ENCODE measurements at places on chromosomes 4 and X.

DNA sequence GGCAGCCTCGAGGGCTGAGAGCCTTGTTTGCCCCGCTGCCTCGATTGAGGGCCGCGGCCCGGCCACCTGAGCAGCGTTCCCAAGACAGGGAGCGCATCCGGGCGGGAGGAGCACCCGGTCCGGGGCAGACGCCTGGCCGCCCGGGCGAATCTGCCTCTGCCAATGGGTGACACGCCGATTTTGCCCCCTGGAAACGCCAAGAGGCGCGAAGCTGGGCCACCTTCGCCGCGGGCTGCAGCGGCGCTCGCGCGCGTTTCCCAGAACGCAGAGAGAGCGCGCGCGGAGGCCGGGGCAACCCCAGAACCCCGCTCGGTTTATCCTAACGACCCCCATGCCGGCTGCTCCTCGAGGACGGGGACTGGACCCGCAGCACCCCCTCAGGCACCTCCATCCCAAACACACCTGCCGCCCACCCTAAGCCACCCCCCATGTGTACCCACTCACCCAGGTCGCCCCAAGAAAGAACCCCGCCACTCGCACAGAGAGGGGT lies 575 bp downstream of the MAP7D2 start:
- DNase-seq: no peak

- no peak for DNase-seq
These were observed 241.0 kb downstream of the SHOX start for GRCh38 chrX:871626-872025.

- no peak for DNase-seq
These were observed 8.1 kb downstream of the PSAPL1 start for GRCh38 chr4:7426525-7427171.

- DNase-seq: no peak
These were observed 490.9 kb upstream of the AADAT start for GRCh38 chr4:170580651-170581050.

DNA sequence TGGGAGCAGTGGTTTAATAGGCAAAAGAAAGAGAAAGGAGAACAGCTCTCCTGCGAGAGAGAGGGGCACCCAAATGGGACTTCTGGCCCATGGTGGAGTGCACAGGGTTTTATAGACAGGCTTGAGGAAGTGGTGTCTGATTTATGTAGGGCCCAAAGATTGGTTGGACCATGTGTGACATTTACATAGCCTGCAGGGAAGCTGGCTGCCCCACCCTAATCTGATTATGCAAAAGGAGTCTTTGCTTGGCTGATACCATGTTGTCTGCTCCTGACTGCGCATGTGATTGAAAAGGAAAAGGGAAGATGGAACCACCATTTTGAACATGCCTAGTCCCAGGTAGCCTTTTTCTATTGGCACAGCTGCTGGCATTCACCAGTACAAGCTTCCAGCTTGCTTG lies 100.0 kb upstream of the DIPK2B start:
- DNase-seq: no peak

GRCh38 chrX:72478853-72479252 lies 93.8 kb downstream of the HDAC8 start:
- no peak for DNase-seq

- no peak for DNase-seq
These were observed 10.8 kb upstream of the TMPRSS11B start for GRCh38 chr4:68256284-68256683.

- DNase-seq: peak; percentile 74
These were observed 2.5 kb upstream of the RS1 start for GRCh38 chrX:18674417-18674787.
